ENCODE measurements at places on chromosomes 13 and 19. TPM values are rescaled to one million over a fixed set of nuclear protein-coding genes. Genes with fewer than 3 reads are reported as not detected.

SIGLEC6 gene
- 0.09 TPM for polyA plus RNA-seq

DNA sequence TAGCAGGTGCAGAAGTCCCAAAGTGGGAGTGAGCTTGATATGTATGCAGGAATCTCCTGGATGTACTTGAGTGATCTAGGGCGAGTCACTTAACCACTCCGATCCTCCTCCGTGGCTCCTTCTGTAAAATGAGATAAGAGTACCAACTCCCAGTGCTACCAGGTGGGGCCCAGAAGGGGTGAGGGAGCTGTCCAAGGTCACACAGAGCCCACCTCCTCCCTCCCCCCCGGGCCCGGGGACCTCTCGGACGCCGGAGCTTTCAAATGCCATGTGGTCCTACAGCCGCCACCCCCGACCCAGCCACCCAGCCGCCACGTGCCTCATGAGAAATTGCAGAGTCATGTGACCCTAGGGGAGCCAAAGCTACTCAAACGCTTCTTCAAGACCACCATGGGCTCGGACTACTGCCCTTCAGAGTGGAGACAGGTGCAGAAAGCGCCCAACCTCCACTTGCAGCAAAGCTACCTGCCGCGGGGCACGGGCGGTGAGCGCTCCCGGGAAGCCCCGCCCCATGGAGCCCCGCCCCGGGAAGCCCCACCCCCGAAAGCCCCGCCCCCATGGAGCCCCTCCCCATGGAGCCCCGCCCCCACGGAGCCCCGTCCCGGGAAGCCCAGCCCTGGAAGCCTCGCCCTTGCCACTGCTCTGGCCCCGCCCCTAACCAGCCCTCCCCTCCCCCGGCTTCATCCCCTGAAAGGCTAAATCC, 10.1 kb upstream of the ZNF358 start:
- H3K4me1 ChIP-seq, result peaks cover 3% of the 10 kb centered on the region
- peak; percentile 53 for DNase-seq

- no peaks in the 10 kb centered on the region for H3K27me3 ChIP-seq
- no peak overlapping the region for H3K4me3 ChIP-seq
- H3K27ac ChIP-seq, result peak overlapping the region; percentile 94
- H3K4me1 ChIP-seq, result peaks cover 10% of the 10 kb centered on the region
- peak; percentile 29 for DNase-seq
- H3K36me3 ChIP-seq, result no peaks in the 10 kb centered on the region
Observed at GRCh38 chr13:50511877-50512341, 331.6 kb downstream of the DLEU7 start.

GRCh38 chr19:38675611-38676010, 28.2 kb downstream of the ACTN4 start:
- H3K4me3 ChIP-seq, result no peak overlapping the region
- peak; percentile 93 for DNase-seq
- H3K27ac ChIP-seq, result peak overlapping the region; percentile 99
- H3K4me1 ChIP-seq, result peaks cover 38% of the 10 kb centered on the region

All from small intestine (tissue), 16 donors.